HFFc6 (cell line): ENCODE measurements at places on chromosomes 7 and 10. TPM values are rescaled to one million over a fixed set of nuclear protein-coding genes. Genes with fewer than 3 reads are reported as not detected.

GRCh38 chr10:32360884-32361283 is 13.9 kb upstream of the EPC1 start:
- DNase-seq = no peak

DNA sequence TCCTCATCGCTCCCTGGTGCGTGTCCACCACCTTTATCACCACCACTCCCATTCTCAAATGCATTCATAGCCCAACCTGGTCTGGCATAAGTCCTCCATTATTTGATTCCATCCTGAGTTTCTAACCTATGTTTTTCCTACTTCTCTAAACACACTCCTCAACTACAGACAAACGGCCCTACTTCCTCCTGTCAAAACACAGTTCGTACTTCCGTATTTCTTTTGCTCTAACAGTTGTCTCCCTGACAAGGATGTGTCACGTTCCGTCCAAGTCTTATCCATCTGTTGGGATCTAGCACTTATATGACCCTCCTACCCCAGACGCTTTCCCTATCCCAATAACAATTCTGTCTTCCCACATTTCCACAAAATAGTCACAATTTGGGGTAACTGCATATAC is 46.8 kb downstream of the DOCK4 start:
- DNase-seq = no peak

KCNH2 gene
- not detected in 3 replicates for total RNA-seq

GRCh38 chr7:89780291-89780690 is 374.0 kb upstream of the STEAP1 start:
- no peak for DNase-seq

- DNase-seq = no peak
Measured at GRCh38 chr10:28872587-28873165, 195.4 kb downstream of the BAMBI start.

HOXA4 gene
- 0.38 to 0.77 TPM (median 0.75 TPM) in 3 replicates for total RNA-seq

DNA sequence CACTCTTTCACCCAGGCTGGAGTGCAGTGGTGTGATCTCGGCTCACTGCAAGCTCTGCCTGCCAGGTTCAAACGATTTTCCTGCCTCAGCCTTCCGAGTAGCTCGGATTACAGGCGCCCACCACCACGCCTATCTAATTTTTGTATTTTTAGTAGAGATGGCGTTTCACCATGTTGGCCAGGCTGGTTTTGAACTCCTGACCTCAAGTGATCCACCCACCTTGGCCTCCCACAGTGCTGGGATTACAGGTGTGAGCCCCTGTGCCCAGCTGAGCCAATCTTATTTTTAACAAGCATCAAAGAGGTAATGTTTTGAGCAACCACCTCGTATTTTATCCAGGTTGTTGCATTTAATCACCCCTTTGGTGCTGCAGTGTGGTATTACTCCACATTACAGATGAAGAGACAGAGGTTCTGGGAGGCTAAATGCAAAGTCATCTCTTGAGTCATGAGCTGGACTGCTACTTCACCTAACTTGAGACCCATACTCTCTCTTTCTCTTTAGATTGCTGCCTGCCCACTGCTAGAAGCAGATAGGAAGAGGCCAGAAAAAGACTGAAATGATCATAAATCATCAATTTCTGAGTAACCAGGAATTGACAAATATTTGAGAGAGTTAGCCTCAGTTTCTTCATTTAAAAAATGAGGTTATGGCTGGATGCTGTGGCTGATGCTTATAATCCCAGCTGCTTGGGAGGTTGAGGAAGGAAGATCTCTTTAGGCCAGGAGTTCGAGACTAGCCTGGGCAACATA is 116.2 kb downstream of the CAMK1D start:
- DNase-seq = no peak

DNA sequence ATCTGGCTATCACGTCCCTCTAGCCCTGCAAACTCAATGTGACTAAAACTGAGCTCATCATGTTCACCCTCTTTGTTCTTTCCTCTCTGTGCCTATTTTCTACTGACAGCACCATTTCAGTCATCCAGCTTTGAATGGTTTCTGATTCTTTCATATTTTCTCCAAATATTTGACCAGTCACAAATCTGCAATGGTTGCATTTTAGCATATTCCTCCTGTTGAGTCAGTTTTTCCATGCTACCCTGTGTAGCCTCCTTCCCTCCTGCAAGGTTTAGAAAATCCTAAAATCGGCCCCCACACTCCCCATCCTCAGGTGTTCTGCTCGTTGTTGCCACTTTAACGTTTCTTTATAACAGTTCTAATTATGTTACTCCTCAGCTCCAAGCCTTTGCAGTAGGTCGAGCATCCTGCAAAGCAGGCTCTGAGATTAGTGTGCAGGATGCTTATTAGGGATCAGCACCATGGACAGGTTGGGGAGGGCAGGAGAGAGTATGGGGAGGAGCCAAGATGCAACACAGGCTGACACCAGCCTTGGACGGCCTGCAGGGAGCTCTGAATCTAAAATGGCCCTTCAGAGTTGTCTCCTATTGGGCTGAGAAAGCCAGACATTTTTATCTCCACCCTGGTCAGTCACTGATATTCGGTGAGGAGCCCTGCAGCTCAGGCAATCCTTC is 531.0 kb upstream of the COBL start:
- DNase-seq = no peak

GRCh38 chr10:43362191-43362839 is 9.1 kb upstream of the FXYD4 start:
- DNase-seq = peak; percentile 15

- DNase-seq = no peak
Measured at GRCh38 chr7:144835155-144835611, 670 bp downstream of the TPK1 start.

TRPV5 gene
- total RNA-seq = not detected in 2 replicates

TSC22D4 gene
- total RNA-seq = 50.6 to 54.3 TPM (median 51.2 TPM) in 3 replicates

GRCh38 chr10:59073456-59074053 is 102.9 kb upstream of the PHYHIPL start:
- DNase-seq = no peak

TAF5 gene
- 2.7 to 4.0 TPM (median 3.8 TPM) in 3 replicates for total RNA-seq

GRCh38 chr7:91114232-91114631 is 150.0 kb upstream of the FZD1 start:
- no peak for DNase-seq

DNA sequence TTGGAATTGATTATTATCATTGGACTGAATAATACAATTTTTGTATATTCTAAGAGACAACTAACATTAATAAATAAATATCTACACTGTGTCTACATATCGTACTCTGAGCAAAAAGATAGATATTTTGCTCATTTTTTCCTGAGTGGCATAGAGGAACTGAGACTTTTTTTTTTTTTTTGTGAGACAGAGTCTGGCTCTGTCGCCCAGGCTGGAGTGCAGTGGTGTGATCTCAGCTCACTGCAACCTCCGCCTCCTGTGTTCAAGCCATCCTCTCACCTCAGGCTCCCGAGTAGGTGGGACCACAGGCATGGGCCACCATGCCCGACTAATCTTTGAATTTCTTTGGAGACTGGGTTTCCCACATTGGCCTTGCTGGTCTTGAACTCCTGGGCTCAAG is 14.0 kb downstream of the KMT2E start:
- DNase-seq = no peak

GRCh38 chr7:132893560-132893959 is 188.3 kb downstream of the CHCHD3 start:
- DNase-seq = no peak

DNA sequence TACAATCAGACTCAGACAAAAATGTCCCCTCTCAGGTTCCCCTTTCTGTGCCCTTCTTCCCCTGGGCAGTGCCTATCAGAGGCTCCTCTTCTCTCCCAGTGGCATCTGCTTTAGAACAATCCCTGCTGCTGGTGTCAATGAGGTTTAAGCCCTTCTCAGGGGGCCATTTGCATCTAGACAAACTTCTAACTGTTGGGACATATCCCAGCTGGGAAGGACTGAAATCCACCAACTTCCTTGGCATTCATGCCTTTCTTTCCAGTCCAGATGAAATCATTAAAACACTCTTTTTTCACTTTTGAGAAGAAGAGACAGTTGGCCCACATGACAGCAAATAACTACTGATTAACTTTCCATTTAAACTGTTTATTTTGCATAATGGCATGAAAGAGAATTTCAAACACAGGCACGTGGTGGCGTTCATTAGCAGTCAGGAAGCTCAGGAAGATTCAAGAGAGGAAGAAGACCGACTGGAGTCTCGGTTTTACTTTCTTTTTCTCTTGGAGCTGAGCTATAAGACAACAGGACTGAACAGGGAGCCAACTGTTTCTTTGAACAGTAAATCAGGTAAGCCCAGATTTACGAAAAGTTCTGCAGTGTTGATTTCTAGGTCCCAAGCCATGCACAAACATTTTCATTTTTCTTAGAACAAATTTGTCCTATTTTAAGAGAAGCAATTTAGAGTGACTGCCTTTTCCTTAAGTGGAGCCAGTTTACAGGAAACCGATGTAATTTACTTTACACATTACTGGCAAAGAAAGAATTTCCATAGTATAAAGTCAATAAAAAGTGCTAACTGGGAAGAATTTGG is at the start of gene GIMAP2:
Gene GIMAP2 (plus strand): TSS at position 488 of the 811 bp plus-strand sequence. CDS start 1,354 bp downstream, outside the sequence.
- no peak for DNase-seq

NME8 gene
- not detected in 3 replicates for total RNA-seq
